HEK293T (cell line): ENCODE measurements at places on chromosomes 7 and 10.

DNA sequence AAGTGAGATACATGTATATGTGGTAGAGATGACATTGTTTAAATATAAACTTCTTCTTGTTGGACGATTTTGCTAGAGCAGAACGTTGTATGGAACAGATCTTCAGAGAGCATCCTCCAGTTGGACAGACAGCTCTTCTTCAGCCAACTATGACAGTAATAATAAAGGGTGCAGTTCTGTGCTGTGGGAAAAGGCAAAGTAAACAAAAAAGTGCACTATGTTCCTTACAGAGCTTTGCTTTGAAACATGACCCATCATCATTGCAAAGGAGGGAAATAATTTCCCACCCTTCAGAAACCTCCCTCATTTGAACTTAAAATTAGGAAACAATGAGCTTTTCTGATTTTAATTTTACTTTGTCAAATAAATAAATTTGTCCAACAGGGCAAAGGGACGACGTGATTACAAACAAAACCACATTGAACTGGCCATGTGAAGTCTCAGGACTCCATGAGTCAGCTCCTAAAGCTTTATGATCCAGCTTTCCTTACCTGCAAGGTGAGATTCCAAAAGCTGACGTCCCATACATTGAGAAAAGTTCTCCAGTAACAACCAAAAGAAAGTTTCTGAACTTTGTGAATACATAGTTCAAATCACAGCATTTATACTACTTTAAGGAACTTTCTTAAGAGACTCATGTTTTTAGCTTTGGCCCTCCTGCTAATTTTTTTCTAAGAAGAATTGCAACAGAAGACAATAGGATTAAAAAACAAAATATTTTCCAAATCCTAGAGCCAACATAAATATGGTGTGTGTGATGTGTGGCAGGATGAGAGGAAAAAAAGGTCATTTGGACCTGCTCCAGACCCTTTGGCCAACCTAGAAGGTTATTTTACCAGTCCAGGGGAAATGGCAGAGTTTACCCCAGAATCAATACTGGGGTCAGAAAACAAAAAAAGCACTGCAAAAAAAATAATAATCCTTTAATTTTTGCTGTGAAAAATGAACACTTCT, 565.4 kb upstream of the NRP1 start:
- no peak for DNase-seq

GRCh38 chr10:3136763-3137611, 35.6 kb downstream of the PITRM1 start:
- no peak for DNase-seq

- peak; percentile 61 for DNase-seq
Measured at GRCh38 chr10:67520924-67521520, 175.0 kb downstream of the CTNNA3 start.

DNA sequence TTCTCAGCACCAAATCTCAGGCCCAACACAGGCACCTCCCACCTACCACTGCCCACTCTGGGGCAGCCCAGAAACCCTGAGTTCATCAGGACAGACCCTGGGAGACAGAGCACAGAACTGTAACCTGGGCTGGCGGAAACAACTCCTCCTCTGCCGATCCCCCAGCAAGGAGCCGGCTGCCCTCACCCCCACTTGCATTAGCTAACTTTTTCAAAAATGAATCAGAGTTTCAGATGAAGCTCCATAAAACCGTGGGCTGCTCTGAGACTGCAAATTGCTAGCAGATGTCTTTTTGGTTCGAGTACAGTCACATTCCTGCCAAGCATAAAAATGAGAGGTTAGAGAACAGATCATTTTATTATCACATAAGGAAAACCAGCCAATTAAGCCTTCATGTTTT, 93.4 kb upstream of the PARD3 start:
- DNase-seq, result no peak

DNA sequence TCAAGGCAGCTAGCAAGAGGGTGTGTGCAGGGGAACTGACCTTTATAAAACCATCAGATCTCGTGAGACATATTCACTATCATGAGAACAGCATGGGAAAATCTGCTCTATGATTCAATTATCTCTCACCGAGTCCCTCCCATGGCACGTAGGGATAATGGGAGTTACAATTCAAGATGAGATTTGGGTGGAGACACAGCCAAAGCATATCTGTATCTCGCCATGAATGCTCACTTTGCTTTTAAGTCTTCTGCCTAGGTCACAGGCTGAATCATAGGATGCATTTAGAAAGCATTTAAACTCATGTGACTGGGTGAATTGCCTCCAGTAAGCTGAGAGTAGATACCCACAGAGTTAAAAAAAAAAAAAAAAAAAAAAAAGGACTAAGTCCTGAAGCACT, 220.0 kb downstream of the AGMO start:
- no peak for DNase-seq

DNA sequence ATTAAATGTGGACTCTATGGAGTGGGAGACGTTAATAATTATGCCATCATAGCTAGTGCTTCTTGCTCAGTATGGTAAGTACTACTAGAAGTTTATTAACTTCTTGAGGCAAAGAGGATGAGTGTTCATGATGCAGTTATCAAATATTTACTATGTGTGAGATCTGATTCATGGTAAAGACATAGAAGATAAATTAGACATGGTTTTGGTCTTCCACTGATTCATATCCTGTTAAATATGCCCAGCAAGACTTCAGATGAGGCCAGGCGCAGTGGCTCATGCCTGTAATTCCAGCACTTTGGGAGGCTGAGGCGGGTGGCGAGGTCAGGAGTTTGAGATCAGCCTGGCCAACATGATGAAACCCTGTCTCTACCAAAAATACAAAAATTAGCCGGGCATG, 547.1 kb upstream of the ANKRD30A start:
- DNase-seq, result no peak

DNA sequence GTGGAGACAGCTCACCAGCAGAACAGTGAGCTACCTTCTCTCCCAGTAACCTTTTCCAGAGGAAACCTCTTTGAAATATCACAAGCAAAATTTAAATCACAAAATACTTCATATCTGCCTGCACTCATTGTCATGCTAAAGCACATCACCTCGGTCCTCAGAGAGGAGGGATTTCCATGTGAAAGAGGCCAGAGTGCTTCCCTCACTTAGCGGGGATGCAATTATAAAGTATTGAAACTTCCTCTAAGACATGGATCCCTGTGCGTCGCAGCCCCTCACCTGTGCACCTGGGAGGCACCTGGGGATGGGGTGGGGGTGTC, 457.9 kb downstream of the DNAJB6 start:
- DNase-seq, result no peak

GRCh38 chr10:55232553-55232952, 431.5 kb upstream of the PCDH15 start:
- DNase-seq, result no peak

DNA sequence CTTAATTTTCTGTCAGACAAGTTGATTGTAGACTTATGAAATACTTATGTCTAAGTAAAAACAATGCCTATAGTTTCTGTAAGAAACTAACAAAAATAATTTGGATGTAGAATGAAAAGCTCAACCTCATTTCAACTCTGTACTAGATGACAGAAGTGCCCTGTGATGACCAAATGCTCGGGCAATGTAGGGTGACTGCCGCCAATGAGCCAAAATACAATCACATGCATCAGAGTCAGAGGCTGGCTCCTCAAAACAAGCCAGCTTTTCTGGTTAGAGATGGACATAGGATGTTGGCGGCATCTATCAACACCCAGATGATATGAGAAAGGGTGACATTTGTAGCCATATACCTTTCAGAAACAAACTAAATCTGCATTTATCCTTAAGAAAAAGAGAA, 23.9 kb downstream of the LMOD2 start:
- DNase-seq, result no peak

DNA sequence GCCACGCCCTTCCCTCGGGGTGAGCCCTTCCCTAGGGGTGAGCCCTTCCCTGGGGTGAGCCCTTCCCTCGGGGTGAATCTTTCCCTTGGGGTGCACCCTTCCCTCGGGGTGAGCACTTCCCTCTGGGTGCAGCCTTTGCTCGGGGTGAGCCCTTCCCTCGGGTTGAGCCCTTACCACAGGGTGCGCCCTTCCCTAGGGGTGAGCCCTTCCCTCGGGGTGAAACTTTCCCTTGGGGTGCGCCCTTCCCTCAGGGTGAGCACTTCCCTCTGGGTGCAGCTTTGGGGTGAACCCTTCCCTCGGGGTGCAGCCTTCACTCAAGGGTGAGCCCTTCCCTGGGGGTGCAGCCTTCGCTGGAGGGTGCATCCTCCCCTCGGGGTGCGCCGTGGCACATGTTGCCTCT, 34.6 kb upstream of the INSIG1 start:
- DNase-seq, result no peak

GRCh38 chr10:70323697-70324338, 40.0 kb upstream of the NPFFR1 start:
- no peak for DNase-seq

GRCh38 chr10:15339892-15340291, 31.2 kb downstream of the FAM171A1 start:
- DNase-seq, result no peak

GRCh38 chr10:124544711-124545110, 83.1 kb downstream of the LHPP start:
- no peak for DNase-seq

- DNase-seq, result no peak
Measured at GRCh38 chr7:38160003-38160571, 18.0 kb upstream of the STARD3NL start.

DNA sequence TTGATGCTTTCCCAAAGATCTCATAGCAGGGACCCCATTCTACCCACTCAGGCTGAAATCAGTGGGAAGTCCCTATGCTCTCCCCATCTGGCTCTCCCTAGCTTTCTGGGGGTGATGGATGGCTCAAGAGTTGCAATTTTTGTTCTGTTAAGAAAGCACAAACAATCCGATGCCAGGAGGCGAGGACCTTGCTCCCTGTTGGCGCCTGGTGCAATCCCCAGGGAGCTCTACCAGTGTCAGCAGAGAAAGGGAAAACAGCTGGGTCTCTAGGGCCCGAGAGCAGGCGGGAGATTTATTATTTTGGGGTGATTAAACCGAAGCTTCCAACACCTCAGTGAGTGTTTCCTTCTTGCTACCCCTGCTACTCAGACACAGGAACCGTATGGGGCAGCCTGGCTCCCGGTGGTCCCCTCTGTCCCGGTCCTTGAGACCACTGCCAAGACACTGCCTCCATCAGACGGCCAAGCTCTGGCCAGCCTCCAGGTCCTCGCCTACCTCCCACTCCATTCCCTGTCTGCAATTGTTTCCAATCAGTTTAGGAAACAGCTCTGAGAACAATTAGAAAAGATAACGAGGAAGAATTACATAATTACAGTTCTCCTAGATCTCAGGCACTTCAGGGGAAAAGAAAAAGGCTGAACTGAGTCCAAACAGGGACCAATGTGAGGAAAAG, 147.9 kb downstream of the PLXNA4 start:
- no peak for DNase-seq

DNA sequence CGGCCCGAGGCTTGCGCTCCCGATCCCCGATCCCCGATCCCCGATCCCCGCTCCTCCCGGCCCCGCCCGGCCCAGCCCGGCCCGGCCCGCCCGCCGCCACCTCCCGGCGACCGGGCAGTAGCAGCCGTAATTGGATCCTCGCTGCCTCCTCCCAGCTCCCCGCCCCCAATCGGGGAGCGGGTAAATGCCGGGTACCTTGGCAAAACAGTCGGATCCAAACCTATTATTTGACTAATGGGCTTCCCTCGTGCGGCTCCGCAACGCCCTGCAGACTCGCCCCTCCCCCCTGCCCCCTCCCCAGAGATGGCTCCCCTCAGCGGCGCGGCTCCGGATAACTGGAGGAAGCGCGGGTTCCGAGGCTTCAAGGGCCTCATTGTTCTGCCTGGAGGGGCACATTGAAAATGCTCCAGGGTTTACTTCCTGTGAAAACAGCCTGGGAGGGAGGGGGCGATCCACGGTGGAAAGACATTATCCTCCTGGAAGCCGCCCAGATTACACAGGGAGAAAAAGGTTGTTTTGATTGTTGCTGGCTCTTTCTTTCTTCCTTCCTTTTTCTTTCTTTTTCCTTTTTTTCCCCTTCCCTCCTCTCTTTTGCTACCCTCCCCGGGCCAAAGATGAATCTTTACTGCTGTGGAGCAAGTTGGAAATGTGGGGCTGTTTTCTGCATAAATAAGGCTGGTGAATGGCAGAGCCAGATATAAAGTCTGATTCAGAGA, 94.7 kb upstream of the ZMIZ1 start:
- DNase-seq, result peak; percentile 60

DNA sequence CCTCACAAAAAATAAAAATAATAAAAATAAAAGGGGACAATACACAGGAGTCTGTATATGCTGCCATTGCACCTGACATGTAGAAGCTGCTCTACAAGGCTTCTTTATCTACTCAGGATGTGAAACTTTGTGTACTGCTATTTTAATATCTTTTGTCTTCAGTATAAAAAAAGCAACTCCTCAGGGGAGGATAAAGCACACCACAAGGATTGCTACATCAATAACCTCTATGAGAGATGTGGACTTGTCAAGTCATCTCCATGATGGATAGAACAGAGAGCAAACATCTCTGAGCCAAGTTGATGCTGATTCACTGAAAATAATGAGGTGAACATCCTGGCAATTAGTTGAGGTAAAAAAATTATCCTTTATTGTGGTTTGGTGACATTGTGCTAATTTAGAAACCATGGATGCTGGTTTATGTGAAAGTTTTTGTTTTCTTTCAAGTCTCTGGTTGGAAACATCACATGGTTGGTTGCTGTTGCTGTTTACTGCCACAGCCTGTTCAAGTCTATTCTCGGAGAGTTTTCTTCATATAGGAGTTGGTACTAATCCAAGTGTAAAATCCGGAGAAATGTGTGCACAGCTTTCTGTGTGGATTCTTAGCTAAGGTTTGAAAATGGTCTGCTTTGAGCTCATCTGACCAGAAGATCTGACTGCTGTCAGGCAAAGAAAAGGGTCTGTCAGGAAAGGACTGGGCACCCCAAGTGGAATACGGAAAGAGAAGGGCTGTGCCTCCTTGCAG, 1.5 kb upstream of the HECW1 start:
- no peak for DNase-seq

- peak; percentile 14 for DNase-seq
Measured at GRCh38 chr7:7639847-7640220, 718 bp upstream of the UMAD1 start.

GRCh38 chr10:18195060-18195799, 55.0 kb downstream of the CACNB2 start:
- DNase-seq, result no peak

DNA sequence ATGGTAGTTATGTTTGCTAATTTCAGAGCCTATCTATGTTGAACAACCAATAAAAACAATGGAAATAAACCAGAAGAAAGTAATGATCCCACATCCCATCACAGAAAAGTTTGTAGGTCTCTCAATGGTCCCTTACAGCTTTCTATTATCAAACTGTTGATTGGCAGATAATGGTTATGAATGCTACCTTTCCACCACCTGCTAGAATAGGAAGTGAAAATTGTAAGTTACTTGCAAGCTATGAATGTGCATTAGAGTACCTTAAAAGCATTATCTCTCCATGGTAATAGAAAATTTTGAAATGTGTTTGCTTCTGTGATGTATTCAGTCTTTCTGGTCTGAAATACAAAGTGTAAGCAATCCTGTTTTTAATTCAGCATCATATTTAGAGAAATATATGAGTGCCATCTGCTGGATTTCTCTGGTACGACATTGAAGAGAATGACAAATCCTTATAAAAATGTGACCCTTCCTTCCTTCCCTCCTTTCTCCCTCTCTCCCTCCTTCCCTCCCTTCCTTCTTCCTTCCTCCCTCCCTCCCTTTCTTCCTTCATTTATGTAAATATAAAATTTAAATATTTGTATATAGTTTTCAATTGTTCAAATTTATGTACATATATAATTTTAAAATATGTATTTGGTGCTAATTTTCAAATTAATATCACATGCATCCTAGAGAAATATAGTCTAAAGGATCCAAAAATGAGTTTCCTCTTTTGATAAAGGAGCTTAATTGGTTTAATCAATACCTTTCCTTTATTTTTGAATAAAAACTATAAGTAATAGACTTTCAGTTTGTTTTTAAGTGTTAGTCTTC, 41.4 kb upstream of the PNLIPRP3 start:
- DNase-seq, result peak; percentile 20
